ENCODE measurements at places on chromosomes 4 and X. TPM values are rescaled to one million over a fixed set of nuclear protein-coding genes. Genes with fewer than 3 reads are reported as not detected.

The PAGE2B gene
- total RNA-seq, result not detected

The SFRP2 gene
- not detected for total RNA-seq

The ATP2B3 gene
- not detected for total RNA-seq

The AMER1 gene
- 3.1 TPM for total RNA-seq

The RTL9 gene
- not detected for total RNA-seq

The OPRPN gene
- not detected for total RNA-seq

The TMSB15B gene
- 13.2 TPM for total RNA-seq
